D721Med (cell line): ENCODE measurements at places on chromosomes 11 and 22.

GRCh38 chr11:33211580-33211979, 45.6 kb upstream of the HIPK3 start:
- DNase-seq = no peak

DNA sequence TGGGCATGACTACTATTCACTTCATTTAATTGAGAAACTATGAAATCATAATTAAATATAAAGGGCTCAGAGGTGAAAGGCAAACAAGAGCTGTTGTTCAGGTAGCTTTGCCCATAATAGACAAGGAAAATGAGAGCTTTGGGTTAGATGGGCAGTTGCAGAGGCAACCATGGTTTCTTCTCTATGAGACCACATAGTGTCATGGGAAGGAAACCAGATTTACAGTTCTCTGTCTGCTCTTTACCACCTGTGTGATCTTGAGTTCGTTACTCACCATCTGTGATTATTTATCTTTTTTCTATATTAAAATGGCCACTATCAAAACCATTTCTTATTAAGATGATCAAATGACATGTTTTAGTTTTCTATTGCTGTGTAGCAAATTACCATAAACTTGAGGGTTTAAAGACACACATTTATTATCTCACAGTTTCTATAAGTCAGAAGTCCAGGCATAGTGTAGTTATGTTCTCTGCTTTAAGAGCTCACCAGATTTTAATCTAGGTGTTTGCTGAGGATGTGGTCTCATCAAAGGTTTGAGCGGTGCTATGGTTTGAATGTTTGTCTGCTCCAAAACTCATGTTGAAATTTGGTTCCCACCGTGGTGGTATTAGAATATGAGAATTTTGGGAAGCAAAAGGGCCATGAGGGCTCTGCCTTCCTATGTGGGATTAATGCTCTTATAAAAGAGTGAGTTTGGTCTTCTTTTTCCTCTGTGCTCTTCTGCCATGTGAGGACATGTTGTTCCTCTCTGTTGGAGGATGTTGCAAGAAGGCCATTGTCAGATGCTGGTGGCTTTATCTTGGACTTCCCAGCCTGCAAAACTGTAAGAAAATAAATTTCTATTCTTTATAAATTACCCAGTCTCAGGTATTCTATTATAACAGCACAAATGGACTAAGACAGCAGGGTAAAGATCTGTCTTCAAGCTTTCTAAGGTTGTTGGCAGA, 38.2 kb downstream of the OR2AG2 start:
- DNase-seq = no peak

DNA sequence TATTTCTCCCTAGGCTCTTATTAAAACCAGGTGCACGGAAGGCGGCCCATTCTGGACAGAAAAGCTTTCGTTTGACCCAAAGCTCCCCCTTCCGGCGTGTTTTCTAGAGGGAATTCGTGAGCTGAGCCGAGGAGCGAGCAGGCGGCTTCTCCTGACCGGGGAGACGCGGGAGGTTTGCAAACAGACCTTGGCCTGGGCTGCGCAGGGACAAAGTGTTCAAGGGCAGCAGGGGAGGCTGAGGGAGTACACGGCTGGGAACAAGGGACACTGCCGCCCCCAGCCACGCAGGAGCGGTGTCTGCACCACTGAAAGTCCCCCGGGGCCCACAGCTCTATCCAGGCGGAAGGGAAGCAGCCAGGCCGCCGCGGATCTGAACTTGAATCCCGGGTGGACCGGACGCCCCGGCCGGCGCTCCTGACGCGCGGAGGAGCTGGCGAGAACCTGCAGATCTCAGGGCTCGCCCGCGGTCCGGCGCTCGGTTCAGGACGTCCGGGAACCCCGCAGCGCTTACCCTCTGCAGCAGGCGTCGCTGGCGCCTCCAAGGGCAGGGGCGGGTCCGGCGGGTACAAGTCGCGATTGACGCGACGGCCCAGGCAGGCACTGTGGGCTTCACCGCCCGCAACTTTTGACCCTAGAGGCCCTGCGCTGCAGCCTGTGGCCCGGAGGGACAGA, 101.9 kb downstream of the WT1 start:
- DNase-seq = no peak

GRCh38 chr11:103234974-103235373, 125.7 kb downstream of the DYNC2H1 start:
- DNase-seq = no peak

DNA sequence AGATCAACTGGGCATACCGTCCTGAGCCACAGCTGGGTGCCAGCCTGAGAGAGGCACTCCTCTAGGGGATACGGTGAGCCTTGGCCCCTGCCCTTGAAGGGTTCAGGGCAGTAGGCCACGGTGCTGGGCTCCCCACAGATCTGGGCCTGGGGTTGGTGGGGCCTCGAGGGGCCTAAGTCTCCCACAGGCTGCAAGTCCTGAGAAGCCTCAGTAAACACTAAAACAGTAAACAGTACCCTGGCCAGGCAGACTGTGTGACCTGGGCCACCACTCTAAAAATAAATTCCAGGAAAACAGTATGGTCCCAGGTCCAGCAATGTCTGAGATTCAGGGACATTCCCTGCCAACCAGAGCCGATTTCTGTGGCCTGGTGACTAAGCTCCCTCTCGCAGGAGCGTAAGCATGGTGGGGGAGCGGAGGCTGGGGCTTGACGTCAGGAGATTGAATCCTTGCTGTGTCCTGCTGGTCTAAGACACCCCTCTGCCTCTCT, 2.3 kb upstream of the RHOD start:
- no peak for DNase-seq

GRCh38 chr11:129258205-129258604, 66.1 kb upstream of the ARHGAP32 start:
- DNase-seq = no peak

GRCh38 chr11:326592-326841, 5.9 kb upstream of the IFITM3 start:
- DNase-seq = no peak

DNA sequence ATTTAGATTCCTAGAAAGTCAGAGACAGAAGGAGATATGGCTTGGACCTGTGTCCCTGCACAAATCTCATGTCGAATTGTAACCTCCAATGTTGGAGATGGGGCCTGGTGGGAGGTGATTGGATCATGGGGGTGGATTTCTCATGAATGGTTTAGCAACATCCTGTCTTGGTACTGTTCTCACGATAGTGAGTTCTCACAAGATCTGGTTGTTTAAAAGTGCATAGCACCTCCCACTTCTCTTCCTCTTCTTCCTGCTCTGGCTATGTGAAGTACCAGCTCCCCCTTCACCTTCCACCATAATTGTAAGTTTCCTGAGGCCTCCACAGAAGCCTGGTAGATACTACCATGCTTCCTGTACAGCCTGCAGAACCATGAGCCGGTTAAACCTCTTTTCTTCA, 27.6 kb upstream of the PAMR1 start:
- DNase-seq = no peak

GRCh38 chr11:62402226-62402959, 16.4 kb upstream of the SCGB1A1 start:
- DNase-seq = peak; percentile 16

- DNase-seq = no peak
Measured at GRCh38 chr22:39559456-39560105, 11.0 kb upstream of the CACNA1I start.

DNA sequence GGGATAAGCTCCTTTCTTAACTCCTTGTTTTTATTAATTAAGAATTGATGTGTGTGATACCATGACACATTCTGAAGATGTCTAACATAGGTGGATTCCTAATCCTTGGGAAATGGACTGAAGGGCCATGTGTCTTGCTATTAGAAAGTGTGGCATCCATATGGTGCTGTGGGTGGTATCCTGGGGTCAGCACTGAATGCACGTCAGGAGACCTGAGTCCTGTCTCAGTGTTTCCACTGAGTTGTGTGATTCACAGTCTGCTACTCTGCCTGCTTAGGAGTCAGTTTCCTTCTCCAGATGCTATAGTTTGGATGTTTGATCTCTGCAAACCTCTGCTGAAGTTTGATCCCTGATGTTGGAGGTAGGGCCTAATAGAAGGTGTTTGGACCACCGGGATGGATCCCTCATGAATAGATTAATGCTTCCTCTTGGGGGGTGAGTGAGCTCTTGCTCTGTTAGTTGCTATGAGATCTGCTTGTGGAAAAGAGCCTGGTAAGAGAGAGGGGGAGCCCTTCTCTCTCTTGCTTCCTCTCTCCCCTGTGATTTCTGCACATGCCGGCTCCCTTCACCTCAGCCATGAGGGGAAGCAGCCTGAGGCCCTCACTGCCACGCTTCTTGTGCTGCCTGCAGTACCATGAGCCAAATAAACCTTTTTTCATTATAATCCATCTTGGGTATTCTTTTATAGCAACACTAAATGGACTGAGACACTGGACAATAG, 666.5 kb downstream of the NTM start:
- no peak for DNase-seq

- DNase-seq = no peak
Measured at GRCh38 chr11:30281476-30282288, 41.2 kb upstream of the ARL14EP start.

- DNase-seq = no peak
Measured at GRCh38 chr11:72141066-72141465, 5.5 kb downstream of the FOLR3 start.

DNA sequence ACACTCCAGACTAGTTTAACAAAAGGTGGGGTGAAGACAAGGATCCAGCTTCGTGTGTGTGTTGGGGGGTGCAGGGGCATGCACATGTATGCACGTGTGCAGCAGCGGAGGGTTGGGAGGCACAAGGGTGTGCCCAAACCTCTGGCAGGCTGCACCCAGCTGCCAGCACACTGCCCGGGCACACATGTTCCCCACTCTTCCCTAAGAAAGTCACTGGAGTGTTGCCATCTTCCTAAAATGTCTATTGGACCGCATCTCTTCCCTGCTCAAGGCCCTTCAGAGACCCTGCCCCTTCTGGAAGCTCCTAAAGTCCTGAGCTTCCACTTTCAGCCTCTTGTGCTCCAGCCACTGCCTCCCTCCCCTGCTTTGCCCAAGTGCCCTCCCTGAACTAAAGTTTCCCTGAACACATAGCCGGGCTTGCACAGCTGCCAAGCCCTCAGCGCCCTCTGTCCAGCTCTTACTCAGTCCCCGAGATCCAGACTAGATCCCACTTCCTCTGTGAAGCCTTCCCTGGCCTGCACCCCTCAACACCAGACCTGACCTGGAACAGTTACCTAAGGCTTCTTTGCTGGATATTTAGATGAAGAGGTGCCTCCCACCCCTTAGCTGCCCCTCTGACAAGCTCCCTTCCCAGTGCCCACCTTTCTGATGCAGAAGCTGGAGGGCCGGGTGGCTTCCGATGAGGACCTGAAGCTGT, 6.0 kb downstream of the CFL1 start:
- DNase-seq = no peak

- DNase-seq = no peak
Measured at GRCh38 chr11:2530131-2530854, 85.5 kb downstream of the KCNQ1 start.

GRCh38 chr22:44567846-44568493, 69.9 kb upstream of the RTL6 start:
- no peak for DNase-seq

GRCh38 chr11:10580623-10581022, 12.2 kb upstream of the LYVE1 start:
- no peak for DNase-seq

DNA sequence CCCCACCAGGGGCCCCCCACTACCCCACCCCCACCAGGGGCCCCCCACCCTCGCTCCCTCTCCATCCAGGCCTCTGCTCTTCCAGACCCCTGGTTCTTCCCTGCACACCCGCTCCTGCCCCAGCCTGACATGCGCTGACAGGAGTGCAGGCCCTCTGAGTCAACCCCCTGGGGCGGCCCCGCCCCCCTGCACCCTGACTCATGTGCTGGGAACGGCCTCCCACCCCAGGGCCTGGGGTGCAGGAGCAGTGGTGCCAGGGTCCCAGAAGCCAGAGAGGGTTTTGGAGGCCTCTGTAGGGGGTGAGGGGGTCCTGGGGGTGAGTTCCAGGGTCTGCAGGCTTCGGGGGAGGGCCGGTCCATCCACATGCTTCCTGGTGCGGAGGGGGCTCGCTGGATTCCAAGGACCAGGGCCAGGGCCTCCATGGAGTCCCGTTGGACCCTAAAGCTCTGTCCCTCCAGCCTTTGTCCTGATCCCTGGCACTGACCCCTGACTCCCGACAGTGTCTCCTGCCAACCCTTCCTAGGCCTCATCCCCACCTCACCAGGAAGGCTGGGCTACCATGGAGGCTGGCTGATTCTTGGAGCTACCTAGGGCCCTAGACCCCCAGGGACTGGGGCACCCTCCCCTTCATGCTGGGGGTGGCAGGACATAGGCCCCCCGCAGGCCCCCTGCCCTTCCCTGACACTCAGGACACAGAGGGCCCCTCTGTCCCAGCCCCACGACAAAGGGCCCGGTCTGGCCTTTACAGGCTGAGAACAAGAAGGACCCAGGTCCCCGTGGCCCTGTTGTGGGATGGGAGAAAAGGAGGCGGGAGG, 583 bp upstream of the PKP3 start:
- DNase-seq = no peak

DNA sequence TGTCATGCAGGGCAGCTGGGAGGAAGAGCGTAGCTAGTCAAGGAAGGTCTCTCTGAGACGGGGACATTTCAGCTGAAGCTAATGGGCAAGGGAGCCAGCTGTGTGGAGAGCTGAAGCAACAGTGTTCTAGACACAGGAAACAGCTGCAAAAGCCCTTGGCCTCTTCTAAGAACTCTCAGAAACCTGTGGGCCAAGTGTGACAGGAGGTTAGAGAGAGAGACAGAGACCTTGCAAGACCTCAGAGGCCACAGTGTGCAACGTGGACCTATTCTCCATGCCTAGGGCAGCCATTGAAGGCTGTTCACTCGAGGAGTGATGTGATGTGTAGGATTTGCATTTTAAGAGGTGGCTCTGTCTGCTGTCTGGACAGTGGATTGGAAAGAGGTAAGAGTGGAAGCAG, 48.7 kb upstream of the TNRC6B start:
- no peak for DNase-seq

- DNase-seq = no peak
Measured at GRCh38 chr11:1881442-1882264, 10.0 kb downstream of the PRR33 start.

- DNase-seq = no peak
Measured at GRCh38 chr11:69822676-69823494, 3.7 kb upstream of the FGF3 start.

- DNase-seq = no peak
Measured at GRCh38 chr11:73201249-73201648, 16.8 kb upstream of the P2RY2 start.

DNA sequence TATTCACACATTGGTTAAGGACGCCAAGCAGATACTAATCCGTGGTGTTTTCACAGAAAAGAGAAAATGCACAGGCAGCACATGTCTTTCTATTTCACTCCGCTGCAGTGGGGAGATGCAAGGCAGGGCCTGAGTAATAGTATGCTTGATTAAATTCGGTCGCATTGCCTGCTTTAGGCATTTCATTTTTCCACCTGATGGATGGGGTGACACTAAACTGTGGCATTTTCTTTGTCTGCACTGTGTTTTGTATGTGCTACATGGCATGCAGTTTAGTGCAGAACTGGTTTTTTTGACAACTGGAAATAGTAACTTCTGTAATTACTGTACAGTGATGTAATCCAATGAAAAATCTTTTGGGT, 94.9 kb downstream of the SLC17A6 start:
- no peak for DNase-seq

DNA sequence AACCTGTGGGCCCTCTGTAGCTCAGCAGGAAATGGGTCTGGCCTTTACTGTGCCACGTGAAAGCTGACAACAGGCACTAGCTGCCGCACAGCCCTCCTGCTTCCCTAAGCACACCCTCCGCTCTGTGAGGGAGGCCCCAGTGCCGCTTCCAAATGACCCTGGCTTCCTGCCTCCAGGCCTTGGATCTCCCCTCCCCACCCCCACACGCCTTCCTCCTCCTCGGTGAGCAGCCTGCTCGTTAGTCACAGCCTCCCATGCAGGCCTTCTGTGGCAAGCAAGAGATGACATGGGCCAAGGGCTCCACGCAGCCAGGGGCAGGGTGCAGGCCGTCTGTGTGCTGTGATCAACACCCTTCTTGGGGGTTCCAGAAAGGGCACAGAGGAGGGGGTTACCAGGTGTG, 15.3 kb upstream of the RASL10A start:
- no peak for DNase-seq

- no peak for DNase-seq
Measured at GRCh38 chr22:49136041-49136815, 691.4 kb downstream of the BRD1 start.
